ENCODE measurements at places on chromosomes 2 and 18.

DNA sequence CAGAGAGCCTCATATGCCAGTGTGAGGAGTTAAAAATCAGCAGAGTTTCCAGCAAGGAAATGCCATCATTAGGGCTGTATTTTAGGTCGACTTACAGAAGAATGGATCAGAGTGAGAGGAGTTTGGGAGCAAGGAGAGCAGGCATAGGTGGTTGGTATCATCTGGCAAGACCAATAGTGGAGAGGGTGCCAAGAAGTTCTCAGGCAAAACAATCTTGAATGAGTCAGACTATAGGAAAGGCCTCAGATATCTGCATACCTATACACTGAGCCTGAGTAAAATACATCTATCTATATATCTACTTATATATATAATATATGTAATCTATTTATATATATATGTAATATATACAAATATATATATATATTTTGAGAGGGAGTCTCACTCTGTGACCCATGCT, 57.3 kb downstream of the TMEFF2 start:
- DNase-seq, result no peak

DNA sequence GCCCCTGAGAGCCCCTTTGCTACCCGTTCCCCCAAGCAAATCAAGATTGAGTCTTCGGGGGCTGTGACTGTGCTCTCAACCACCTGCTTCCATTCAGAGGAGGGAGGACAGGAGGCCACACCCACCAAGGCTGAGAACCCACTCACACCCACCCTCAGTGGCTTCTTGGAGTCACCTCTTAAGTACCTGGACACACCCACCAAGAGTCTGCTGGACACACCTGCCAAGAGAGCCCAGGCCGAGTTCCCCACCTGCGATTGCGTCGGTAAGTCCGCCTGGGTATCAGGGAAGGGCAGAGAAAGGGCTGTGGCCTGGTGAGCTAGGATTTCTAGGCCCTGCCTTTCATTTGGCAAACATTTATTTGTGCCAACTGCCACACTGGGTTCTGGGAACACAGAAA, 63.4 kb downstream of the TET3 start:
- no peak for DNase-seq

GRCh38 chr18:45164551-45164950, 450.7 kb upstream of the SLC14A2 start:
- DNase-seq, result no peak

DNA sequence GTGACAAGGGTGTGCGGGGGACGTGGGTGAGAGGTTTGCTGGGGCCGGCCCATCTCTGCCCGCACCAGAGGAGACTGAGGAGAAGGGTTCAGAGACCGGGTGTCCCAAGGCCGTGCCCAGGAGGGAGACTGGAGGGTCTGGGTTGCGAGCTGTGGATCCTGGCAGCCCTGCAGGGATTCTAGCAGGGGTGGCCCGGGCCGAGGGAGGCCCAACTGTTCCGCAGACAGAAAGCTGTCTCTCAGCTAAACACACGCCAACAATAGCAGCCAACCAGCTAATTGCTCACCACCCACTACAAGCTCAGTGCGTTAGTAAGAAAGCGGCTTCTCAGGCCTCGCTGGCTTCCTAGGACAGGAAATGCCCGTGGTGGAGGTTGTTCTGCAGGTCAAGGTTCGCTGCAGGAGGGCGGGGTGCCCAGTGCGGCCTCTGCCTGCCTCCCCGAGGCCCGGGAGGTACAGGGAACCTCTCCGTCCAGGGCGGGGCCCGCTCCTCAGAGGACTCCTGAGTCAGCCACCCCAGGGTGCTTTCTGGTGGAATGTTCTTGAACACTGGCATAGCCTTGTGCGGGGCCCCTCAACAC, 282.0 kb upstream of the PXDN start:
- no peak for DNase-seq

DNA sequence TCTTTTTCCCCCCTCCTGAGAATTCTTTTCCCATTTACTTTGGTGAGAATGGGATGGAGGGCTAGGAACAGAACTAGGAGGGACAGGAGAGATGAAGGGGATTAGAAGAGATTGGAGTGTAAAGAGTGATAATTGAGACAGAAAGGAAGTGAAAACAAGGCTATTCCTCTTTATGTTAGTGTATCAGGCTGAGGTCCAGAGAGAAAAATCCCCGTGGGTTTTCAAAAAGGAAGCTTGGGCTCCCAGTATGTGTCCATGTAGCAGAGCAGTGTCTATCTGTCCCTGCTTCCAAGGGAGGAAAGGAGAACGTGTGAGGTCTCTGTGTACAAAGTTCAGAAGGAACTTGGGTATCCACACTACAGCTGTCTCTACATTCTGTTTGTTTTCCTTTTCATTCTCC, 59.9 kb upstream of the KCNE4 start:
- no peak for DNase-seq

All from stimulated activated CD8-positive, alpha-beta memory T cell treated with anti-CD3 and anti-CD28 coated beads, Interleukin-2, amount 100 ng/mL, for 48 hours (primary cell).